ENCODE measurements at places on chromosomes 4 and X. TPM values are rescaled to one million over a fixed set of nuclear protein-coding genes. Genes with fewer than 3 reads are reported as not detected.

The ERAS gene
- 0.40 TPM for total RNA-seq

The MGAT4D gene
- not detected for total RNA-seq

DNA sequence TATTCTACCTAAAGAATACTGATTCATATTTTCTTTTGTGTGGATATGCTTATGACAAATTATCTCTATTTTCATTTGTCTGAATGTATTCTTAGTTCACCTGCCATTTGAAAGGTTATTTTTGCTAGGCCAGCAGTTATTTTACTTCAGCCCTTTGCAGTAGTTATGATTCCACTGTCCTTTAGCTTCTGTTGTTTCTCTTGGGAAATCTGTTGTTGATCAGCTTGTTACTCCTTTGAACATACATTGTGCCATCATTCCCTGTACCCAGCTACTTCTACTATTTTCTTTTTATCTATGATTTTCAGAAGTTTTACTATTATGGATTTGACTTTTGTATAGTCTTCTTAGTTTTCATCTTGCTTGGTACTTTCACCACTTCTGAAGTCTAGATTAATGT is 37.2 kb downstream of the RBM46 start:
- no peak for DNase-seq

The PDHA1 gene
- total RNA-seq: 264 TPM

GRCh38 chrX:39542316-39542715 is 555.4 kb downstream of the BCOR start:
- DNase-seq: no peak

GRCh38 chrX:10076765-10077164 is 80.0 kb upstream of the CLCN4 start:
- DNase-seq: no peak

DNA sequence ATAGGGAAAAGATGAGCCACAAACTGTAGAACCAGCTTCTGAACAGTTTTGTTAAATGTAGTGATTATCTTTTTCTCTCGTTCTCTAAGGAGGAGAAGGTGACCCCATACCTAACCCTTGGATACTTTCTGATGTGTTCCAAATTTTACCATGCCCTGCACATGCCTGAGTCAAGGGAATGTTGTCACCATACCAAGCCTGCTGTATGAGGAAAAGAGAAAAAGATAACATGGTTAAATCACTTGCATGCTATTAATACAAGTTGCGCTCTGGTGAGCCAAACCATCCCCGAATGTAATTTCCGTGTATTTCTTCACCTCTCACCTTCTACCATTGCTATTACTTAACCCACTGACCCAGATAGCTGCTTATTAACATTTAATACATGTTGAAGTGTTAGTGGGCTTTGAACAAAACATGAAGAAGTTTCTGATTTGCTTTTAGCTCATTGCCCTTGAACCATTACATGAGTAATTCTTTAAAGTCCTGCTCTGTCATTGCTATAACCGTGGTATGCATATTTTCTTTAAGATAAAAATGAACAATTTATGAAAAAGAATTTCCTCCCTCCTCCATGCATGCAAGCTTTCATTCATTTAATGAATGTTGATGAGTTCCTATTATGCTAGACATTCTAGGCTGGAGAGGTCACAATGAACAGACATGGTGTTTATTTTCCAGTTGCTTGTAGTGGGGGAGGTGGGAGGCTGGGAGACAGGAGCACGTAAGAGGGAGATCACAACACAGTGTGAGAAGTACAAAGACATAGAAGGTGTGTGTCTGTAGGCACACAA is 13.6 kb upstream of the KIT start:
- DNase-seq: no peak

The TBX22 gene
- not detected for total RNA-seq

- DNase-seq: no peak
Measured at GRCh38 chrX:111182997-111183396, 87.0 kb downstream of the PAK3 start.

The JADE3 gene
- 9.0 TPM for total RNA-seq

DNA sequence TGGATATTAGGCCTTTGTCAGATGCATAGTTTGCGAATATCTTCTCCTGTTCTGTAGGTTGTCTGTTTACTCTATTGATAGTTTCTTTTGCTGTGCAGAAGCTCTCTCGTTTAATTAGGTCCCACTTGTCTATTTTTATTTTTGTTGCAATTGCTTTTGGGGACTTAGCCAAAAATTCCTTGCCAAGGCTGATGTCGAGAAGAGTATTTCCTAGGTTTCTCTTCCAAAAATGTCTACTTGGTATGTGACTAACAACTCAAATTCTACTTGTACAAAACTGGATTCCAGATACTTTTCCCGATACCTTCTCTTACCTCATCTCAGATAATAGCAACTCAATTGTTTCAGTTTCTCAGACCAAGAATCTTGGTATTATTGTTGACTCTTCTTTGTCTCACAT is 142.4 kb upstream of the GLRA2 start:
- DNase-seq: no peak

- no peak for DNase-seq
Measured at GRCh38 chr4:184812651-184813181, 13.1 kb downstream of the ACSL1 start.

DNA sequence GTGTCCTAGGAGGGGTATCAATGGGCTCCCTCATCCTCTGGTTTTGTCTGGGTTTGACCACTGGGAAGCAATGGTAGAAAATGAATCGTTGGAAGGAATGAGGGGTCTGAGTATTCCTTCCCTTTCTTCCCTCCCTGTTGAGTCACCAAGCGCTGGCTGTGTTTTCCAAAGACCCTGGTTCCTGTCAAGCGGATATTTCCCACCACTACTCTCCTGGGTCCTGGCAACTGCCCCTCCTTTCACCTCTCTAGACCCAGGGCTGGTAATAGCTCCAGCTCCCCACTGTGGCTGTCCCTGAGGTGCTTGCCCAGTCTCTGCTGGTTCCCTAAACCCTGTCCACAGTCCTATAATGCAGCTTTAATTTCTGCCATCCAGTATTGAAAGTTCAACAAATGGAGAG is 22.2 kb downstream of the SMIM43 start:
- DNase-seq: no peak

- peak; percentile 32 for DNase-seq
Measured at GRCh38 chrX:12970691-12971202, 4.2 kb upstream of the TMSB4X start.

GRCh38 chr4:74670583-74670982 is 123.7 kb downstream of the BTC start:
- no peak for DNase-seq

The LONRF3 gene
- 2.4 TPM for total RNA-seq

The DDX60 gene
- 5.5 TPM for total RNA-seq

The ZMAT1 gene
- 0.61 TPM for total RNA-seq

The RRH gene
- not detected for total RNA-seq

GRCh38 chr4:145861336-145862318 is 77.0 kb downstream of the ZNF827 start:
- DNase-seq: no peak
